ENCODE measurements at places on chromosomes 2 and 18. TPM values are rescaled to one million over a fixed set of nuclear protein-coding genes. Genes with fewer than 3 reads are reported as not detected.

Gene RNU2-63P
- not detected for total RNA-seq

Gene FSHR
- total RNA-seq: not detected

Gene FABP1
- total RNA-seq: not detected

Gene CMPK2
- total RNA-seq: 1.9 TPM

Gene GULP1
- 15.7 TPM for total RNA-seq

Gene SF3B1
- total RNA-seq: 219 TPM

All from dermis blood vessel endothelial cell (primary cell).